ENCODE measurements at places on chromosomes 7 and 10.

DNA sequence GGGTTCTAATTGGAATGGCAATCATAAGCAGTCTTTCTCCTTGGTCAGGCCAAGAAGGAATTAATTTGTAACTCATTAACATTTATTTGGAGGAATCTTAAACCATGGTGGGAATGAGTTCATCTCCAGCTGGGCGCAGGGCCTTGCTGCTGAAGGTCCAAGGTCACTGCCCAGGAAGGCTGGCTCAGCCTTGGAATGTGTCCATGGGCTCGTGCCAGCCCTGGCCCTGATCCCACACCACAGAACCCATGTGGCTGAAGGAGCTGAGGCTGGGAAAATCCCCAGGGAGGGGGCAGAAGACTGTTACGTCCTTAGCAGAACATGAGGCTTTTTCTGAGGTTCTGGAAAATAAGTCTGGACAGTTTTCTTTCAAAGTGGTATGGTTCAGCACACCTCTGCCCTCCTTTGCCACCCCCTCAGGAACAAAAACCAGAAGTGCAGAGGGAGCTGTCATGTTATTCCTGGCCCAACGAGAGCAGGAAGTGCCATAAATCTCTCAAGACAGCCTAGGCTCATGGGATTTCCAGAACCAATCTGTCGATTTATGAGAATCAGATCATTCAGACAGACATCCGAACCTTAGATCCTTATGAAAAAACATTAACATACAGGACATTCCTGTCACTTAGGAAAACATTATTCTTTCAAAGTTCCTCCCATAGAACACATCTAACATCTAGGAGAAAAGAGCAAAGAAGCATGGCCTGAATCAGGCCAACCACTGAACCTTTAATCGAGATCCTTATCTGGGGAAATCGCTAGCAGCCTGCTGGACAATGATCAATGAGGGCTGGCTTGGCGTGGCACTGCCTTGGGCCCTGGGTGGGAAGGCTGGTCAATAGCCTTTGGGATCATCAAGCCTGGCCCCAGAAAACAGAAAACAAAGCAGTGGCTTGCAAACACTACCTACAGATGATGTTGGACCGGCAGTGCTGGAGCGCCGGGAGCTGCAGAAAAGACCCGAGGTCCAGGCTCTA, 134.3 kb downstream of the TAX1BP1 start:
- peak; percentile 60 for DNase-seq

- no peak for DNase-seq
Observed at GRCh38 chr7:47386273-47386835, 195.6 kb downstream of the TNS3 start.

- no peak for DNase-seq
Observed at GRCh38 chr10:117681104-117681503, 138.6 kb downstream of the EMX2 start.

DNA sequence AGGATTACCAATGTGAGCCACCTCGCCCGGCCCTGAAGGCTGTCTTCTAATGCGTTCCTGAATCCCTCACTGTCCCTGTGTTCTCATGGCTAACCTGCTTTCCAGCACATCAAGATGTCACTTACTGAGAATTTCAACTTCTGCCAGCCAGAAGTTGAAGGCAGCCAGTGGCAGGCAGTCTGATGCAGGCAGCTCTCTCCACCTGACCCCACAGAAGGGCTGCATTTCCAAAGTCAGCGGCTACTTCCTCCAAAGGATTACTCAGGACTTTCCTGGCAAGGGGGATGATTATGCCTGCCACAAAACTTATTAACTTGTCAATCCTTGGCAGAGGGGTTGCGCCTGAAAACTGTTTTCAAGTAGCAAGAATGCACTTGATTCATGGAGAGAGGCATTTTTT, 1219.4 kb downstream of the TYW1 start:
- no peak for DNase-seq

GRCh38 chr7:110835218-110835617, 255.7 kb upstream of the LRRN3 start:
- DNase-seq, result peak; percentile 4

DNA sequence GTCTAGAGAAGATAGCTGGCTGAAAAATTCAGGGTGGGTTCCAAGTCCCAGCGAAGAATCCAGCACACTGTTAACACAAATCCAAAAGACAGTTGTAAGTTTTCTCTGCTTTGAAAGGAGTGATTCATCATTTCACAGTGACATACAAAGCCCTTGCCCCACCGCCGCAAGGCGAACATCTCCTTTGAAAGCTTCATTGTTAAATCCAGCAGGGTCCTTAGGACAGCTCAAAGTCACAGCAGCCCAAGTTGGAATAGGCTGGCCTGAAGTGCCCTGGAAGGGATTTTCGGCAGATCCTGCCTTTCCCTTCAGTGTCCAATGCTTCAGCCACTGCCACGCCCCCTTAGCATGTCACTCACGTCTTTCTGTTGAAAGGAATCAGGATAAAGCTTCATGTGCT, 526.1 kb downstream of the CALN1 start:
- no peak for DNase-seq

DNA sequence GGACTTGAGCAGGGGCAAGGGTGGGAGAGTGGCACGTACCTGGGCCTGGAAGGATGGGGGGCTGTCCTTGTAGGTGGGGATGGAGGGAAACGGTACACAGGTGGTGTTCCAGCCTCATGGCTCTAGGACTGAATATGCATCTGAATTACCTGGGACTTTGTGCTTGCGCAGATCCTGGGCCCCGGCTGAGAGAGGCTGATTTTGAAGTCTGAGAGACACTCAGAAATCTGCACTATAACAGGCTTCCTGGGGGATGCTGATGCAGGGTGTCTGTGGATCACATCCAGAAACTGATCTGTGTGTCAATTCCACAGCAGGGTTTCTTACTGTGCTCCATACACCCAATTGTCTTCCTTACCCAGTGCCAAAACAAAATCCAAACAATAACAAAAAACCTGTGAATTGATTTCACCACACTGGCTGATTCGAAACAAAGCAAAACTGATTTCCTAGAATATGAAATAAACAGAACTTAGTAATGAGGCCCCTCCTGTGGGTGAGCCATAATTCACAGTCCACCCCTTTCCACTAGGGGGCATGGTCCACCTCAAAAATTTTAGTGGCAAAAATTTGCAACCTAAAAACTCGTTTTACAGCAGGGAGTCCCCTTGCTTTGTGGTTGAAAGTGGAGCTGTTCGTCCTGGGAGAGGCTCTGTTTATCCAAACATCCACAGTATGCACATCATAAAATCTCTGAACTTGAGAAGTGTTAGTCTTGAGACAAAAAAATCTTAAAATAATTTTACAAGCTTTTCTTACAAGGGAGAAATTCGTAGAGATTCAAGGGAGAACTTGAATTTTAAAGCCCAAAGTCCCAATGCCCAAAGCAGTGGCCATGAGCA, 32.0 kb upstream of the PLEKHA1 start:
- DNase-seq, result peak; percentile 58

- no peak for DNase-seq
Observed at GRCh38 chr7:149307775-149308501, 45.9 kb downstream of the ZNF783 start.

- no peak for DNase-seq
Observed at GRCh38 chr7:23628370-23628769, 31.2 kb downstream of the CCDC126 start.

- DNase-seq, result peak; percentile 7
Observed at GRCh38 chr10:113616244-113617074, 47.4 kb downstream of the NRAP start.

Measured in iris pigment epithelial cell (primary cell).